Motor neuron (in vitro differentiated cells): ENCODE measurements at places on chromosomes 7 and 10.

DNA sequence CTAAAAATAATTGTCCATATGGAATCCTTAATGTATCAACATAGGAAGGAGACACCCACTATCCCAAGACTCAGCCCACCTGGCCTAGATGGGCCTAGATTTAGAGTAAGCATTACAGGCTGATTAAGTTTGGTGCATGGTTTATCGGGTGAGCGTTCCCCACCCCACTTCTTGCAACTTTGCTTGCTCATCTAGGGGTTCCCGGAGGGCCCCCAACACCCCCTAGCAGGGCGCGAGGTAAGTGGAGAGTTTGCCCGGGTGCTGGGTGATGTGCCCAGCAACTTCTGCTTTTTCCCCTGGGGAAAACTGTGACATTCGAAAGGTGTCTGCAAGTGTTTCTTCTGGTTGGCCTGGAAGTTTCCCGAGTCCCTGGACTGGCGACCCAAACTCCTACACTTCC lies 31.7 kb downstream of the SKIDA1 start:
- ATAC-seq, result no peak

DNA sequence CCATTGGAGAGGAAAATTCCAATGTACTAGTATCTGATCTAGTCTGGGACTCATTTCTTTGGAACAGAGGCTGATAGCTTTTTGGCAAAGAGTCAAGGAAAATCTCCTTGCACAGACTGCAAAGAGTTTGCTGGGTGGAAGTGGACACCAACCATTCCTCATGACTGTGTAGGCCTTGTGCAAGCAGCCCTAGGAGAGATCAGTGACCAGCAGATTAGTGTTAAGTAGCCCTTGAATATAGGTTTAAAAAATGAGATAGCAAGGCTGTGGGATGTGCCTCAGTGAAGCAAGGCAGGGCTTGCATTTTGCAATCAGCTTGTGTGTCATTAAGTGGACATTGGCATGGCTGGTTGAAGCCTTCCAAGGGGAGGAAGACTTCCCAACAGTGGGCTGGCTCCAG lies 341.6 kb downstream of the PLXNA4 start:
- ATAC-seq, result no peak

DNA sequence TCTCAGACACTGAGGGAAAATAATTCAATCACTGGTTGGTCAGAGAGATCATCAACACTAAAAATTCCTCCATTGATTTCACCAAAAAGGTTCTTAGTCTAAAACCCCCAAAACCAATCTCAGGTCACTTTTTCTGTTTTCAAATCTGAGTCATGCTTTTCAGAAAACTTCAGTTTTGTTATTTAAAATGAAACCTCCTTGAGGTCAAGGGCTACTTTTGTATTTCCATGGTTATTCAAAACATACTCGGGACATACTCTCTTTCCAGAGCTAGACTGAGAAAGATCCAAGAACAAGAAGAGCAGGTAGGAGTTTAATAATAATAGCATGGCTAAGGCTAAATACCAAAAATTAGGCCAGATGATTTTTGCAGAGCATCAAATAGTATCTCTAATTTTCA lies 152.8 kb downstream of the SDHAF3 start:
- no peak for ATAC-seq

- ATAC-seq, result no peak
Observed at GRCh38 chr10:86849181-86849894, 92.9 kb downstream of the BMPR1A start.

- ATAC-seq, result peak; percentile 63
Observed at GRCh38 chr10:52526251-52526823, 212.3 kb downstream of the DKK1 start.

DNA sequence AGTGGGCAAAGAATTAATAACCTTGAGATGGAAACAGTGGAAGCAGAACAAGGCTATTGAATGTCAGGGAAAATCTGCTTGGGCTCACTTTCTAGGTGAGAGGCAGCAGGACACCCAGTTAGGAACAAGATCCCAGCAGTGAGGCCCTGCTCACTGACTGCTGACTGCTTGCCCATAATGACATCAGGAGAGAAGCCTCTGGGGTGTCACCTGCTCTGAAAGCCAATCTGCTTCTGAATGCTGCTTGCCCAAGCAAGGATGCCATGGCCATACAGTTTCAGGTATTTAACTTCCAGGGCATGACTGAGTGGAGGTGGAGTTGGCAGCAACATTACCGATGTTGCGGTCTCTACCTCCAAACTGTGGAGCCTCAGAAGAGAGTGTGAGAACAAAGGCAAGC lies 11.7 kb upstream of the WAPL start:
- no peak for ATAC-seq

DNA sequence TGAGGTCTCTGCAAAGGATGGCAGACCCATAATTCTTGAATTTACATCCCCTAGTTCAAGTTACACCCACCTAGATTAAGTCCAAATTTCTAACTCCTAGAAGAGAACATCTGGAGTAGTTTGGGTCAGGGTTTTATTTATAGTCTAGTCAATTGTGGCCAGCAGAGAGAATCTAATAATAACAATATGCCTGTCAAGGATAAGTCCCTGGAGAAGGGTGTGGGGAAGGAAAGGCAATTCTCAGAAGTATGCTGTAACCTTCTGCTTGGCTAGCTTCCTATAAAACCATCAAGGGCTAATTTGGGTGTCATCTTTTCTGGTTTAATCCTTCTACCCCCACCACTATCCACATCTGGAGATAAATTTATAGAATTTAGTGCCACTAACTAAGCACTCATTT lies 52.8 kb upstream of the SEMA3E start:
- no peak for ATAC-seq

DNA sequence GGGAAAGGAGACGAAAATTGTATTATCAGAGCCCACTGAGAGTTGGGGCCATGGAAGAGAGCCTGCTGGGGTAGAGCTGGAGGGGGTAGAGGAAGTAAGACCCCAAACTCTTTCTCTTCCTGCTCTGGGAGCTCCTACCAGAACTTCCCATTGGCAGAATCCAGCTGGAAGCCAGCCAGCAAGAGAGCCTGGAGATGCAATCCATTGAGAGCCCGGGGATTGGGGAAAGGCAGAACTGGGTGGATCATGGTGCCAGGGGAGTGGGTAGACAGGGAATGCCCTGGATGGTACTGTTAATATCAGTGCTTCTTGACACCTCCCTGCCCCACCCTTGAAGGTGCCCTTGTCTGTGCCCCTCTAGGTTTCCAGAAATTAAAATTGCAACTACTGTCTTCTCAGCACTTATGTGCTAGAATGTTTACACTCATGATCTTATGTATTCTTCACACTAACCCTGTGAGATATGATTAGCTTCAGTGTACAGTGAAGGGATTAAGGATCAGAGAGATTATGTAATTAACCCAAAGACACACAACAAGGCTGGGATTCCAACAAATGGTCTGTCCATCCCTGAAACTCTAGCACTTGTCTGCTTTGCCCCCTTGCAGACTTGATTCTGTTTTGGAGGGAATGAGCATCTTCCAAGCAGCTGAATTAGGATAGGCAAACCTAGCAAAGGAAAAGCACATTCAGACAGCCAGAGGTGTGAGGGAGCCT lies 154.1 kb downstream of the C10orf105 start:
- ATAC-seq, result no peak

DNA sequence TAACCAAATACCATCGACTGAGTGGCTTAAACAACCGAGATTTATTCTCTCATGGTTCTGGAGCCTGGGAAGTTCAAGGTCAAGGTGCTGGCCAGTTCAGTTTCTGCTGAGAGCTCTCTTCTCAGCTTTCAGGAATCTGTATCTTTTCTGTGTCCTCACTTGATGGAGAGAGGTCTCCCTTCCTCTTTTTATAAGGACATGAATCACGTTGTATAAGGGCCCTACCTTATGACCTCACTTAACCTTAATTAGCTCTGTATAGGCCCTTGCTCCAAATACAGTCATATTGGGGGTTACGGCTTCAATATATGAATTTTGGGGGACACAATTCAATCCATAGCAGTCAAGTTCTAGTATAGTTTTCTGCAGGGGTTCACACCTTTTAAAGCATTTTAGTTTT lies 135.2 kb upstream of the ADO start:
- ATAC-seq, result no peak

- no peak for ATAC-seq
Observed at GRCh38 chr7:101947899-101948298, 130.5 kb downstream of the CUX1 start.
